Stimulated activated CD8-positive, alpha-beta memory T cell treated with anti-CD3 and anti-CD28 coated beads, Interleukin-4, amount 100 ng/mL, for 48 hours (primary cell): ENCODE measurements at places on chromosomes 11 and 22.
A peak's percentile ranks its signal among the peaks of the same experiment; 100 is the strongest.

DNA sequence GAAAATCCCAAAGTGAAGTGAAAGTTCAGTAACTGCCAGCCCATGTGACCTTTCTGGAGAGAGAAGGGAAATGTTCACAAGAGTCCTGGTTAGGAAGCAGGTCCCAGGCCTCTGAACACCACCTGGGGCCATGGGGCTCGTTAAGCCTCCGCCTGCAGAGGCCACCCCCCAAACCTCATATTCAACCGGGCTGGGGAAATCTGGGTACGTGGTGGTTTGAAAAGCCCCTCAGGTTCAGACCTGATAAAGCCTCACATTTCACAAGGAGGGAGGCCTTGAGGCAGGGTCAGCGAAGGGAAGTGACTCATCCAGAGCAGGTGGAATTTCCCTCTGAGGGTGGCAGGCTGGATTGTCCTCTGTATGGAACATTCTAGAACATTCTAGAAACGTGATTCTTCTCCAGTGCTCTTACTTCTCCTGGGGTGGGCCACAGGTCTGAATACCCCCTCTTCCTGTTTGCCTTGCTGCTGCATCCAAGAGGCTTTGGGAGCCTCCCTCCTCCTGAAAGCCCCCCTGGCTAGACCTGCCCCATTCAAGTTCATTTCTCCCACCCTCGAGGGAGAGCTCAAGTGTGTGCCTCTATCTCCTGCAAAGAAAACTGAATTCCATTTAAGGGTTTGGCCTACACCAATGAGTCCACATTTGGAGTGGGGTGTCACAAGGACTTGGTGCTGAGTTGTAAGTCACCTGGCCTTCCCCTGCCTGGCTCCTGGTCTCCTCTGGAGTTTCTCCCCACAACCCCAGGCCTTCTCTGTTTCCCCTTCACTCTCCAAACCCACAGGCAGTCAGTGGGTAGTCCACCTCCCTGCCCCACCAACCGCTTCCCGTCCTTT lies 6.3 kb downstream of the FXYD2 start:
- peak; percentile 66 for DNase-seq

DNA sequence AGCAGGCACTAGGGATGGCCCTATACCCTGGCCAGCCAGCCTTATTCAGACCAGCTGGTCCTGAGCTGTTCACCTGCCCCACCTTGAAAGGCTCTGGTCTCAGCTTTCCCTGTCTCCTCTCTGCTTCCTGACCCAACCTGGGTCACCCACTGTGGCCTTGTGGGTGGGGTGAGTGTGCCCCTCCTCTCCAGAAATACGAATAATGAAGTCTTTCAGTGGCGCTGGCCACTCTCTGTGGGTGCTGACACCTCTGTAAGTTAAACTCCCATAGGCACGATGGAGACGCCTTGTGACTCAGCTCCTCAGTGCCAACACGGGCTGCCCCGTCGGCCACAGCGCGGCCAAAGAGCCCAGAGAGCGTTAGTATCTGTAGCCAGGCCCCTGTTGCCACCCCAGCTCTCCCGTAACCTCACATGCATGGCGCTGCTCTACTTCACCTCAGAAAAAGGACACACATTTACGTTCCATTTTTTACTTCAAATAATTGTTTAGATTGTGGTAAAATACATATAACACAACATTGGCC lies 74.6 kb upstream of the SEPTIN5 start:
- no peak for DNase-seq

DNA sequence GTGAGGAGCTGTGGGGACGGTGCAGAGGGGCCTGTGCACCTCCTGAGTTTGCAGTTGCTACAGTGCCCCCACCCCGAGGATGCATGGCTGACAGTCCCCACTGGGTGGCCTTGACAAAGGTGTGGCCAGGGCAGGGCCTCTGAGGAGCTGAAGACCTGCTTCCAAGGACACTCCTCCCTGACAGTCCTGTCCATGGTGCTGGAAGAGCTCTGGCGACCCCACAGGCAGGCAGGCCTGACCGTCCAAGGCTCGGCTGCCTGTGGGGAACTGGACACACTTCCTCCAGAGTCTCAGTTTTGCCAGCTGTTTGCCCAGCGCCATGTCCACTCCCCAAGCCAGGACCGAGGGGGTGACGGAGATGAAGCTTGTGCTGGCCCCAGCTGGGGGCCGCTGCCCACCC lies 32.7 kb downstream of the BRSK2 start:
- no peak for DNase-seq

DNA sequence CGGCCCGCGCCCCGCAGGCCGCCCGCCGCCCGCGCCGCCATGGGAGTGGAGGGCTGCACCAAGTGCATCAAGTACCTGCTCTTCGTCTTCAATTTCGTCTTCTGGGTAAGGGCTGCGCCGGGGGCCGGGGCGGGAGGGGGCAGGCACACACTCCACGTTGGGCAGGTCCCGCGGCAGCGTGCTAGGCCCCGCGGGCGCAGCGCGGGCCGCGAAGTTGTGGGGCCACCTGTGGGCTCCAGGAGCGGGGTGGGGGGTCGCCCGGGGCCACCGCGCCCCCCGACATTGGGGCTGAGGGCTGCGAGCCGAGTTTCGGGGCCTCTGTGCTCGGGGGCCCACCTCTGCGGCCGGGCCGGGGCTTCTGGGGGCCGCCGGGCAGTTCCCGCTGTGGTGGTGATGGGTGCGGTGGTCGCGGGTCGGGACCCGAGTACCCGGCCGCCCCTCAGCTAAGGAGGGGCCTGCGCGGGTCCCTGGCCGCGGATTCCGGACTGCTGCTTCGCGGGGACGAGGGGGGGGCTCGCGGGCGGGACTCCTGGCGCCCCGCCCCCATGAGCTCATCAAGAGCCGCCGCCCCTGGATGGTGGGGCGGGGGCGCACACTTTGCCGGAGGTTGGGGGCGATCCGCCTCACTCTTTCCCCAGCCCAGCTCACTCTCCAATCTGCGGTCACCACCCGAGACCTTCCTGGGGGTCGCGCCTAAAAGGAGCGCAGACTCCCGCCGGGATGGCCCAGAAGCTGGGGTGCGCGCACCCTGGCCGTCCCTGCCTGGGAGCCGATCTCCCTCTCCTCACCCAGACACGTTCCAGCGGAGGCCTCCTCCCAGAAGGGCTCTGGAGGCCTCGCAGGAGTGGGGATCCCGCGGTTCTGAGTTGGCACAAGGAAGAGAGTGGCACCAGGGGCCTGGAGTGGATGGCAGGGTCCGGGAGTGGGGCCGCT lies 667 bp downstream of the CD81 start:
- DNase-seq = peak; percentile 67

DNA sequence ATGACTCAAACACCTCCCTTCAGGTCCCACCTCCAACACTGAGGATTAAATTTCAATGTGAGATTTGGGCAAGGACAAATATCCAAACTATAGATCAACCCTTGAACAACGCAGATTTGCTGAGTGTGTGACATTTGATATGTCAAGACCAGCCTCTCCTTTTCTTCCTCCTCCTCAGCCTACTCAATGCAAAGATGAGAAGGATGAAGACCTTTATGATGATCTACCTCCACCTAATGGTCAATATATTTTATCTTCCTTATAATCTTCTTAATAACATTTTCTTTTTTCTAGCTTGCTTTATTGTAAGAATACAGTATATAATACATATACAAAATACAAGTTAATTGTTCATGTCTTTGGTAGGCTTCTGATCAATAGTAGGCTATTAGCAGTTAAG lies 67.5 kb upstream of the MPPED2 start:
- no peak for DNase-seq
